ENCODE measurements at places on chromosomes 2 and 18.

- no peak for DNase-seq
Observed at GRCh38 chr2:80149991-80150390, 154.6 kb downstream of the LRRTM1 start.

DNA sequence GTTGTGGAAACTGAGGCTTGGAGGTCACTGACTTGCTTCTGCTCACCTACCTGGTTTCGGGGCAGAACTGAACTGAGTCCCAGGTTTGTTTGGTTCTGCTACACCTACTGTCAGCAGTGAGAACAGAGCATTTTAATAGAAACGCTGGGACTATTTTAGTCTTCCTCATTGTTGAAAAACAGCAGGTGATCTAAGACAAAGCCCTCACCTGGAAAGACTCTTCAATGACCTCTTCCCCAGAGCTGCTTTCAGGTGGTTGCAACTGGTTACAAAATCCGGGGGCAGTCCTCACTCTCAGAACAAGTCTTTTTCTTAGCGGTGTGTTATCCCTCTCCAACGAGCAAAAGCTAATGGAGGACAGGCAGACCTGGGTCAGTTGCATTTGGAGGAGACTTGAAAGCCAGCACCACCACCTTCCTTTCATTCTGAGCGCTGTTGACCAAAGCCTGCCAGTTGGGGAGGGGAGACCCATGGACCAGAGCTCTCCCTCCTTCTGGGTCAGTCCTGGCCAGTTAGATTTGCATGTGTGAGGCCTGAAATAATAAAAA lies 217.0 kb downstream of the NCK2 start:
- DNase-seq = no peak

GRCh38 chr18:24427484-24427883 lies 1.0 kb downstream of the IMPACT start:
- no peak for DNase-seq

- no peak for DNase-seq
Observed at GRCh38 chr18:60784161-60784560, 411.6 kb upstream of the MC4R start.

DNA sequence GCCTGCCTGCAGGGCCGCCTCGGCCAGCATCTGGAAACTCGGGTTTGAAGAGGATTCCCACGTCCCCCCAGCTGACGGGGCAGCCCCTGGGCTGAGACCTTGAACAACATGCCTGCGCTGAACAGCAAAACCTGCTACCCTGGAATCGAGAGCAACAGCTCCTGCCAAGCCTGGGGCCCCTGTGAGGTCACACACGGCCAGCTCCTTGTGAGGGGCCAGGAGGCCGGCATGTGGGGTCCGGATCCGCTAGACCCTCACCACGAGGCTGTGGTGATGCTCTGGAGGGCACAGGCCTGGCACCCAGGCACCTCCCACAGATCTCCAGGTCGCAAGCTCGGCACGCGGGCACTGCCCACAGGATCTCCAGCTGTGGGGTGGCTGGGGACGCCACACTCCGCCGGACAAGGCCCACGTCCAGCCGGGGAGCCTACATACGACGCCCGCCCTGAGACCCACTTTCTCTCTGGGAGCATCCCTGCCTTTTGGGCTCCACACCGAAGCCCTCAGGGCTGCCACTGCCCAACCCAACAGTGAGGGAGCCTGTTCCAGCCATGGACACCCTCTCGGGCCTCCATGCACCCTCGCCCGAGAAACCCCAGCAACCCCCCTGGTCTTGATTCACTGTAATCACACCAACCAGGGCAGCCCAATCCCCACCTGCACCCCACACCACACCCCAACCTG lies 34.1 kb downstream of the SLC66A2 start:
- no peak for DNase-seq

DNA sequence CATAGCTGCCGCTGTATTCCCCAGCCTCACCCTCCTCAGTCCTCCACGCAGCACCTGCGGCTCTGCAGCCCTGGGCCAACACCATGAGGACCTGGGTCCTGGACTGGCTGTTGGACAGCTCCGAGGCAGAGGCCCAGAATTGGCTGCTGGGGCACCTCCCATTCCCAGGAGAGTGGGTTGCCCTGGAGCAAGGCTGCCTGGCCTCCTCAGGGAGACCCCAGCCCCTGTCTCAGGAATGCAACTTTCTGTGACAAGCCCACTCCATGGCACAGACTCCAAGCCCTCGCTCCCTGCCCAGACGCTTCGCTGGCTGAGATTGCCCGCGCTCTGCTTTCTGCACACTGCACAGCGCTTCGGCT lies 33.0 kb downstream of the CYP26B1 start:
- no peak for DNase-seq

GRCh38 chr2:240688553-240688919 lies 3.1 kb upstream of the AQP12A start:
- no peak for DNase-seq

GRCh38 chr2:239948100-239948881 lies 76.9 kb downstream of the NDUFA10 start:
- no peak for DNase-seq

- DNase-seq = no peak
Observed at GRCh38 chr18:4196351-4196750, 258.8 kb downstream of the DLGAP1 start.

- no peak for DNase-seq
Observed at GRCh38 chr18:41666231-41666630, 288.8 kb upstream of the PIK3C3 start.

DNA sequence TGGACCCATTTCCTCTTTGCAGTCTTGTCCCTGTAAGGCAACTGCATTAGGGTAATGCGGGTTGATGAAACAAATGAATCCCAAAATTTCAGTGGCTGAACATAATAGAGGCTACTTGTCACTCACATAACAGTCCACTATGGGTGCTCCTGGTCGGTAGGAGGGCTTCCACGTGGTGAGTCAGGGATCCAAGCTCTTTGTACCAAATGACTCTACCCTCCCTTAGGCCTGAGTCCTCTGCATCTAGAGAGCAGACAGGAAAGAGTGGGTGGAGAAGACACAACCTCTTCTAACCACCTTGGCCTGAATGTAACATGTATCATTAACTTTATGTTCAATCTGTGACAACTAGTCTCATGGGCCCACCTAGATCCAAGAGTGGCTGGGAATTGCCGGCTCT lies 86.2 kb upstream of the HAAO start:
- no peak for DNase-seq

DNA sequence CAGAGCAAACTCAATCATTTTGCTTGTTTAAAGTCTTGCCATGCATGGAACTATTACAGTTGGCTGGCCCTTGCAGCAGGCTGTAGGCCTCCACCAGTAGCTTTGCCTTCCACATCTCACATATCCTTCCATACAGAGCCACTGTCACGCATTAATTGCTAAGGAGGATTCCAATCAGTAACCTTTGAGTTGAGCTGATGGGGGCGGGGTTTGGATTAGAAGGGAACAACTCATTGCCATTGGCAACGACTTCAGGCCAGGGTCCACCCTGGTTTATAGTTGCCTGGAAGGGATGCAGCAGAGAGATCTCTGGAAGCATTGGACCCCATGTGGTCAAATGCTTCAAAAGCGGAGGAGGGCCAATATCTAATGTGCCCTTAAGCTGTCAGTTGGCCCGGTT lies 63.3 kb upstream of the TTC39C start:
- DNase-seq = no peak

DNA sequence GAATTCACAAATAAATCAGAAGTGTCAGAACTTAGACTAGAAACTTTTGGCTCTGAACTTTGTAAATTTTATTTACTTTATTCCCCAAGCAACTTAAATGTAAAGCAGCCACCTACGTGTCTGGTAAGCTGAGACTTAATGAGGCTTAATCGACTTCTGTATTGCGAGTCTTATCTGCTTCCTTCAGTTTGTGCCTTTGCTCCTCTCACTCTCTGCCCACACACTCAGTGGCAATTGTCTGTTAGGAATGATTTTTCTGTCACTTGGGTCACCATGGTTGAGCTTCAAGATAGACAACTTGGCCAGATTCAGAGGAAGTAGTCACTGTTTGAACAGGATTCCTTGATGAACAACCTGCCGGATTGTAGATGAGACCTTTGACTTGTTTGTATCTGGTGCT lies 691.4 kb upstream of the FSHR start:
- DNase-seq = no peak

- no peak for DNase-seq
Observed at GRCh38 chr2:47785986-47786385, 3.0 kb downstream of the MSH6 start.

DNA sequence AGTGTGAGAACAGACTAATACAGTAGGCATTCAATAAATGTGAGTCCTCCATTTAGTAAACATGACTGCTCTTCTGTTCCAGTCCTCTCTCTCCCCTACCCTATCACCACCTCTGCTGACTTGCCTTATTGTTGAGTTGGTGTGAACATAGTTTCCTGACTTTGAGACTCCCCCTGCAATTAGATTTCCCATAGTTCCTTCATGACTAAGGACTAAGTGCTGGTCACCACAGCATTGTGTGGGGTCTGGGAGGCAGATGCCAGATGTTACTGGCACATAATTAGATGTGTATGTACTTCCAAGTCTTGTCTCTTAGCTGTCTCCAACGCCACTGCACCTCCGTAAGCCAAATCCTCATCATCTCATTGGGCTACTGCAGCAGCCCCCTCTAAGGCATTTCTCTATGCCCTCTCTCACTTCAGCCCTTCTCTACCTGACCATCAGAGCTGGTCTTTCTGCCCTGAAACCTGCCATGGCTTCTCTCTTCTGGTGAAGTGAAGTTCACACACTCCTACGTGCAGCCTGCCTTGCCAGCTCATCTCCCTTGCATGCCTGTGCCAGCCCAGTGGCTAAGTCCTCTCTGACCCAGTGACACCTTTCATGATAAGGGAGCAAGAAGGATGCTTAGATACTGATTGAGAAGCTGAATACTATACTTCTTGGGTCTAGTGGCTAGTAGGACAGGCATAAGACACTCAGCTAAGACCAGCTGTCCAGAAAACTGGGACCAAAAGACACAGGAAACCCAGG lies 81.6 kb upstream of the ALPP start:
- no peak for DNase-seq
